Mammary epithelial cell (primary cell): ENCODE measurements at places on chromosomes 4 and X.
A peak's percentile ranks its signal among the peaks of the same experiment; 100 is the strongest.

DNA sequence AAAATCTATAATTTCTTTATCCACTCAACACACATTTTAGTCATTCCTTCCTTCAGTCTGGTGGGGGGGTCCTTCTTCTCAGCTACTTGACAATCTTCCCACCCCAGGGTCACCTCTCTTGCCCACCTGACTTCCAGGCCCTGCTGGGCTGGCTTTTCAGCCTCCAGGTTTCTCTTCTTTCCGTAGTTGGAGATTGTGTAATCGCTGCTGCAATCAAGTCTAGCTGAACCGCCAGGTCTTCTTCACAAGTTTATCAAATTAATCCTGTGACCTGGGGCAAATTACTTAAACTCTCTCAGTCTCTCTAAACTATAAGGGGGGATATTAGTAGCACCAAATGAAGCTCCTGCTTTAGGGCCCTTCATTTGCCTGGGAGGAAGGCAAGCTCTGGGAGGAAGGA, 102.9 kb upstream of the TNIP3 start:
- no peak for DNase-seq

- no peak for DNase-seq
Observed at GRCh38 chr4:129428454-129428853, 332.5 kb downstream of the C4orf33 start.

GRCh38 chrX:154136627-154137161, 7.3 kb upstream of the OPN1LW start:
- DNase-seq, result peak; percentile 14

DNA sequence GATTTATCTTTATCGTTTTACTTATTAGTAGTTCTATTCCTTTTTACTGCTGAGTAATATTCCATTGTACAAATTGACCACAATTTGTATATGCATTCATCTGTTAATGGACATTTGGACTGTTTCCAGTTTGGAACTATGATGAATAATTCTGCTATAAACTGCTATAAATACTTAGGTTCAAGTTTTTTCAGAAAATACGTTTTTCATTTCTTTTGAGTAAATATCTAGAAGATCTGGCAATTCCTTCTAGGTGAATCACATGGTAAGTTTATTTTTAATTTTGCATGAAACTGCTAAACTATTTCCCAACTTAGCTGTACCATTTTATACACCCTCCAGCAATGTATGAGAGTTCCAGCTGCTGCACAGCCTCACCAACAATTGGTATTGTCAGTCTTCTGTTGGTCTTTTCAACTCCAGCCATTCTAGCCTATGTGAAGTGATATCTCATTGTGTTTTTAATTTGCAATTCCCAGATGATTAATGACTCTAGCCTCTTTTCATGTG, 22.2 kb downstream of the LIN54 start:
- no peak for DNase-seq

GRCh38 chr4:175290401-175290800, 372.2 kb downstream of the ADAM29 start:
- no peak for DNase-seq

GRCh38 chr4:126582737-126583136, 1050.0 kb upstream of the INTU start:
- DNase-seq, result peak; percentile 11

DNA sequence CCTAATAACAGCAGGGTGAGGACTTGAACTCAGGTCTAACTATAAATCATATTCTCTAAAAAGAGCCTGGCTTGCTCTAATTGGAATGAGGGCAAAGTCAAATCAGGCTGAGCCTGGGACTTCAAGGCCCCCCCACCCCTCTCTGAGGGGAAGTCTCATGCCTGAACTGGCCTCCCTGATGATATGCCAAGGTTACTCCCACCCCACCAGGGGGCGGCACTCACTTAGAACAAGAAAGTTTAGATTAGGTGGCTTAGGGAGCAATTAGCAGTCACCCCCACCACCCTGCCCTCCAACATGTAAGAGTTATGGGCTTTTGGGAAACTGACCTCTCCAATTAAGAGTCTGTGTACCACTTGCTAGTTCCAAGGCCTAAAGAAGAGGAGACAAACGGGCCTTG, 2.7 kb downstream of the FOXO4 start:
- no peak for DNase-seq

DNA sequence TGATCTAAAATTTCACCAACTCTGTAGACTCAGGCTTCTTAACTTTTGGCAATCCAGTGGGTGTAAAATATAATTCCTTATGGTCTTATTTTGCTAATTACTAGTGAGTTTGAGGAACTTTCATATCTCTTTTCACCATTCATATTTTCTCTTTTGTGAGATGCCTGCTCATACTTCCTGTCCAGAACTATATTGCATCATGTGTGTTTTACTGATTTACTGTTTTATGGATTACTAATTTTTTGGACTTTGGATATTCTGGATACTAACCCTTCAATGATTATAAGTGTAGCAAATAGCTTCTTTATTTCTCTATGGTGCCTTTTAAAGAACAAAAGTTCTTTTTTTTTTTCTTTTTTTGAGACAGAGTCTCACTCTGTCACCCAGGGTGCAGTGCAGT, 20.6 kb downstream of the GSX2 start:
- no peak for DNase-seq

- DNase-seq, result no peak
Observed at GRCh38 chr4:39470402-39470801, 11.5 kb downstream of the LIAS start.

DNA sequence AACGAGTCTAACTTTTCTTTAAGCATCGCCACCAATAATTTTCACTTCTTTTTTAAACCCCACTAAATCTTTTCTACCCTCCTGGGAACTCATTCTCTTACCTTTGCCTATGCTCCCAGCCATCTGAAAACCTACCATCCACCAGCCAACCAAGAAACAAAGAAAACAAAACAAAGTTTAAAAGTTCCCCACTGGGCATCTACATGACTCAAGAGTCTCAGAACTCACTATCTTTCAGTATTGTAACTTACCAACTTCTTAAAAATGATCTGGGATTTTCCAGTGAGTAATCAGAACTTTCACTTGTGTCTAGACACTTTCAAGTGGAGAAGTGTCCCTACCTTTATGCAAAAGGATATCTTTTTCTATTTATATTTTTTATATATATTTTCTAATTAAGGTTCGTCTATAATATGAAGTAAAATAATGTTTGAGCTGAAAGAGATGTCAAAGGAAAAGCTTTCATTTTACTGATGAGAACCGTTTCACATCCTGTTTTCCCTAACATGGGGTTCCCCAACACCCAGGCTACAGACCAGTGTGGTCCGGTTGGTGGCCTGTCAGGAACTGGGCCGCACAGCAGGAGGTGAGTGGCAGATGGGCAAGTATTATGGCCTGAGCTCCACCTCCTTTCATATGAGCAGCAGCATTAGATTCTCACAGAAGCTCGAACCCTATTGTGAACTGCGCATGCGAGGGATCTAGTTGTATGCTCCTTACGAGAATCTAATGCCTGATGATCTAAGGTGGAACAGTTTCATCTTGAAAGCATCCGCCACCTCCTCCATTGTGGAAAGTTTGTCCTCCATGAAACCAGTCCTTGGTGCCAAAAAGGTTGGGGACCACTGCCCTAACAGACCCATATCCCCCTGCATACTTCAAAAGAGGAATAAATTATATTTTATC, 9.8 kb upstream of the TIGD2 start:
- DNase-seq, result peak; percentile 39

DNA sequence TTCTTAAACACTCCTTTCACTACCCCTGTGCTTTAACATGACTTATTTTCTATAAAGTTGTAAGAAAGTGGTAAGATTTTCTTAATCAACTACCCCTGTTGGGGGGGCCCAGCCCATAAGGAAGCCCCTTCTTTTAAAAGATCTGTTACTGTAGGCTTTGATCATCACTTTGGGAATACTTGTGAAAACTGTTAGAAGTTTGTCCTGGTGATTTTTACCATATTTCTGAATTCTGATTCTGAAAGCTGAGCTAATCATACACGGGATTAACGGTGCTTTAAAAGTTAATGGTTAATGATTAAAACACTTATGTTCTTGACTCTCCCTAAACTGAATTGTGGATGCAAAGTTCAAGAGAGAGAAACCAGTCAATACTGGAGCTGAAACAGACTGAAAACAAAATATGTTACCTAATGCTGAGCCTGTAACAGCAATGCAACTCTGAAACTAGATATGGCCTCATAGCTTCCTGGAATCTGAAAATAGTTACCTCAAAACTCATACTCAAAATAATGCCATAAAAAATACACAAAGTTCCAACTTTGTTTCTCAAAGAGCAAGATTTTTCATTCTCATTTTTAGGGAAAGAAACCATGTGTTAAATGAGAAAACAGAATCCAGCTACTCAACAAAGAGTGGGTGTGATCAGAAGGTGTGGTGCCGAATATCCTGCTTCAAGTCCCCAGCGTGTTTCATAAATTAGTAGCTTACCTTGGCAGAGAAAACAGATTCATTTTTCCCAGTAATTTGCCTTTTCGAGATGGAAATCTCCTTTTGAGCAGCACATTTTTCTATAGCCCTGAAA, 31.6 kb downstream of the ADH7 start:
- peak; percentile 18 for DNase-seq

DNA sequence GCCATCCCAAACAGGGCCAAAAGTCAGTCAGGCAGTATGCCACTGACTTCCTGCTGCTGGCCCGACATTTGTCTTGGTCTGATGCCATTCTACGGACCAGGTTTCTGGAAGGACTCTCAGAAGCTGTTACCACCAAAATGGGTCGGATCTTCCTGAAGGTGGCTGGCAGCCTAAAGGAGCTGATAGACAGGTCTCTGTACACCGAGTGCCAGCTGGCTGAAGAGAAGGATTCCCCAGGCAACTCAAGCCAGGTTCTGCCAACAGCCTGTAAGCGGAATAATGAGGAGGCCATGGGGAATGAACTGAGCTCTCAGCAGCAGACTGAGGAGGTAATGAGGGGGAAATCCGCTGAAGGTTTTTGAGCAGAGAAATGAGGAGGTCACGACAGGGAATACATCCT, 95.7 kb downstream of the RTL9 start:
- no peak for DNase-seq

DNA sequence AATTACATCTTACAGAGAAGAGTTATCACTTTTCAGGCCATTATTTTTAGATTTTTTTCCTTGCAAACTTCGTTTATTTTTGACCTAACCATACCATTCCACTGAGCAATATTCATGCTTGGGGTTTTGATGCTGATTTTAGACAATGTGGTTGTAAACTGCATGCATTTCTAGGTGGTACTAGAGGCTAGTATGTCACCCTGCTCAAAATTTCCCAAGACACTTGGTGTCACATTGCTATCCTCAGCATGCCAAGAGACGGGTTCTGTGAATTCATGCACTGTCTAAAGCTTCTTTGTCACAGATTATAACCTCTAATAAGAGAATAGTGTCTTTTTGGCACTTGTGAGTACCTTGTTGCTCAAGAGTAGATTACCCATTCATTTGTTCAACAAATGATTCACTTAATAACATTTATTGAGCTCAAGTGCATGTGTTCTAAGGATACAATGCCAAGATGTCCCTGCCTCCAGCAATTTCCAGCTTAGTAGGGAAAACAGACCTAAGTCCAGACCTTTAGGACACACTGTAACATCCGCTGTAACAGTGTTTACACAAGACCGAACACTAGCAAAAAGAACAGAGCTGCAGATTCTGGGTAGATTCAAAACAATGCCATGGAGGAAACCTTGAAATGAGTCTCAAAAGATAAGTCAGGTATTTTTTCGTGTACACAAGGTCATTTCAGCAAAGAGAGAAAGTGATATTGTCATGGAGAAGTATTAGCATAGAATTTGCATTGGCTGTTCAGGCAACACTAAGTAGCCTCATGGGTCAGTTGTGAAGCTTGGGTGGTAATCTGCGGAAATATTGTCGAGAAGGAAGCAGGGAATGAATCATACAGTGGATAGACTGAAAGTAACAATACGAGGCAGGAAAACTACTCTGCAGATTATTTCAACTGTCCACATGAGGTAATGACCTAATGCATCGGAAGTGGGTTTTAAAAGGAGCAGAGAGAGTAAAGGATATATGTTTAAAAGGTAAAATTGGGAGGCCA, 515.1 kb upstream of the ZFP42 start:
- peak; percentile 16 for DNase-seq

GRCh38 chr4:26484032-26484515, 6.2 kb downstream of the CCKAR start:
- no peak for DNase-seq

GRCh38 chr4:40905414-40905813, 155.7 kb downstream of the NSUN7 start:
- DNase-seq, result no peak

DNA sequence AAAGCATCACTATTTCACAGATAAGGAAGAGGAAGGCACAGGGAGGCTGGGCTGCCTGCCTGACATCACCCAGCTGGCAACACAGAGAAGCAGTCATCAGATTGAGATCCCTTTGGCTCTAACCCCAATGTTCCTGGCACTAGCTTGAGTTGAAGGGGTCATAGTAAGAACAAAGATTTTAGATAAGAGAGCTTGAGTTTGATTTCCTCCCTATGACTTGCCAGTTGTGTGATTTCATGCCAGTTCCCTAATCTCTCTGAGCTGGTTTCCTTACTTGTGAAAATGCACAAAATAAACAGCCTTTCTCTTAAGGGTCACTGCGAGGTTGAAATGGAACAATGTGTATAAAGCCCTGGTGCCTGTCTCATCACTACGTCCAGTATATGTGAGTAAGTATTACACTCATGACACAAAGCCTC, 475.4 kb upstream of the HS3ST1 start:
- peak; percentile 3 for DNase-seq

GRCh38 chr4:88010966-88011365, 3.5 kb downstream of the PKD2 start:
- no peak for DNase-seq

- peak; percentile 62 for DNase-seq
Observed at GRCh38 chrX:114903618-114904017, 113.8 kb downstream of the IL13RA2 start.

DNA sequence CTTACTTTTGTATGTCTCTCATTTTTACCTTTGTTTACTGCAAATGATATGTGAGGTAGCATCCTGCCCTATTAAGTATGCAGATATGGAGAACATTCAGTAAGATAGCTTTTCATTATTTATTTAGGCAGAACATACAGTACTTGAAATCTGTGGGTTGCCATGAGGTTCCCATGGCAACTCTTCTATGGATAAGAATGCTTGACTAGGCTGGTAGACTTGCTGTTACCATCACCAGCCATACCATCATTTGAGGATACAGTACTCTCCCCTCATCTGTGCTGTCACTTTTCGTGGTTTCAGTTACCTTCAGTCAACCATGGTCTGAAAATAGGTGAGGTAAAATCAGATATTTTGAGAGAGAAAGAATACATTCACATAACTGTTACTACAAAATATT, 56.7 kb downstream of the NAF1 start:
- no peak for DNase-seq

- DNase-seq, result peak; percentile 24
Observed at GRCh38 chr4:56460085-56460484, 7.3 kb upstream of the SRP72 start.
